ENCODE measurements at places on chromosomes 11 and 22.

- DNase-seq, result no peak
Measured at GRCh38 chr11:39435641-39436040, 2023.8 kb downstream of the LRRC4C start.

- DNase-seq, result no peak
Measured at GRCh38 chr11:116813170-116813569, 9.9 kb downstream of the APOA4 start.

GRCh38 chr11:93917673-93918072, 67.3 kb upstream of the VSTM5 start:
- no peak for DNase-seq

DNA sequence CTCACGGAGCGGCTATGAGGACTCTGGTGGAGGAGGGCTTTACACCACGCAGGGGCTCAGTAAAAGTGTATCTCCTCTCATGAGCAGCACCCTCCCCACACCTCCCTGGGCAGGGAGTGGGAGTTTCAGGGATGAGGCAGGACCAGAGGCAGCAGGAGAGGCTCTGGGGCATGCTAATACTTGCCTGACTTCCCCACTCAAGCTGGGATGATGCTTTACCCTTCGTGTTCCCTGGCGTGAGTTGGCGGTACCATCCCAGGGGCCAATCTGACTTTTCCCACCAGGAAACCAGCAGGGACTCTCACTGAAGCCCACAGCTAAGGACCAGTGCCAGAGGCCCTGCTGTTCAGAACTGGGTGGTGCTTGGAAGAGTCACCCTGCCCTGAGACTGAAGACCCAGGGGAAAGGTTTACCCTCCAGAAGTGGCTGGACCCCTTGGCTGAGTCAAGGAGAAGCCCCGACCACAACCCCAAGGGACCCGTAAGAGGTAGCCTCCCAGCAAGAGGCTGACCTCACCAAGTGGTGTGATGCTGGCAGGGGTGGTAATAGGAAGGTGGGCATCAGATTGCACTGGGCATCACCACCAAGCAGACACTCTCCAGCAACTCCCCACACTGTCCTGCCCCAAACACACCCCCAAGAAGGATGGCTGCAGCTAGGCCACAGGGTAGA, 65.6 kb downstream of the THAP12 start:
- no peak for DNase-seq

GRCh38 chr22:23784215-23784732, 2.5 kb upstream of the SMARCB1 start:
- DNase-seq, result no peak

- no peak for DNase-seq
Measured at GRCh38 chr22:41043722-41044121, 48.7 kb upstream of the EP300 start.

- DNase-seq, result peak; percentile 31
Measured at GRCh38 chr22:46542011-46542985, 4.9 kb upstream of the CELSR1 start.

DNA sequence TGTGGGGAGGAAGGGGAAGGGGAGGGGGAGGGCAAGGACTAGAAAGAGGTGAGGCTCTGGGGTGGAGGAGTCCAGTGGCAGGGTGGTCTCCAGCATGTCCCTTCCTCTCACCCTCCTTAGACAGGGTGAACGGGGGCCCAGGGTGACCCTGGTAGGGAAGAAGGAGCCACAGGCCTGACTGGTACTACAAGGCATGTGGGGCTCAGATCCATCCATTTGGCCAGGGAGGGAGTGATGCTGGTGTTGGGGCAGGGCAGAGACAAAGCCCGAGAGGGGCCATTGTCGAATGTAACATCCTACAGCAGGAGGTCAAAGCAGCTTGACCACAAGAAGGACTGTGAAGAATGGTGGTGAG, 69.0 kb upstream of the SHISAL1 start:
- DNase-seq, result no peak

DNA sequence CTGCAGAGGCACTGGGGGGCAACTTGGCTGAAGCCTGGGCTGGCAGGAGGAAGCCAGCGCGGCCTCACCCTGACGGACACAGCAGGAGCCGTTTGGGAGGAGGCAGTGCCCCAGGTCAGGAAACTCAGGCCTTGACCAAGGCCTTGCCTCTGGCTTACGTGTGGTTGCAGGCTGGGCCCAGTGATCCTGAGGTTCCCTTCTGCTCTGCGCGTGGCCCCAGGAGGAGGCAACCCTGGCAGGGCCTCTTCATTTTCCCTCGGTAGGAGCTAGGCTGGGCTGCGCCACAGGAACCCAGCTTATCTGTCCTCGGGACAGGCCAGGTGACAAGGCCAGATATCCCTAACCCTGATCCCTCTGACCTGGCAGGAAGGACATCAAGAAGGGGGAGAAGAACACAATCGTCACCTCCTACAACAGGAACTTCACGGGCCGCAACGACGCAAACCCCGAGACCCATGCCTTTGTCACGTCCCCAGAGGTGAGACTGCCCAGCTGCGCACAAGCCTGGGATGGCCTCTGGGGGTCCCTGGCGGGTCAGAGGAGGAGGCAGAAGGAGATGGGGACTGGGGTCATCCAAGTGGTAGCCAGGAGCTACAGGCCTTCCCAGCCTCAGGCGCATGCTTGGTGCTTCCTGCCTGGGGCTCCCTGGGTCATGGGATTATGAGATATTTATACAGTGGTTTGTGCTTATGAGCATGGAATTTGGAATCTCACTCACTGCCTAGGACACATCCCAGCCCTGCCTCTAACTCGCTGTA, 20.6 kb downstream of the POLR3H start:
- DNase-seq, result no peak

GRCh38 chr11:19957294-19957943, 202.9 kb downstream of the DBX1 start:
- no peak for DNase-seq

DNA sequence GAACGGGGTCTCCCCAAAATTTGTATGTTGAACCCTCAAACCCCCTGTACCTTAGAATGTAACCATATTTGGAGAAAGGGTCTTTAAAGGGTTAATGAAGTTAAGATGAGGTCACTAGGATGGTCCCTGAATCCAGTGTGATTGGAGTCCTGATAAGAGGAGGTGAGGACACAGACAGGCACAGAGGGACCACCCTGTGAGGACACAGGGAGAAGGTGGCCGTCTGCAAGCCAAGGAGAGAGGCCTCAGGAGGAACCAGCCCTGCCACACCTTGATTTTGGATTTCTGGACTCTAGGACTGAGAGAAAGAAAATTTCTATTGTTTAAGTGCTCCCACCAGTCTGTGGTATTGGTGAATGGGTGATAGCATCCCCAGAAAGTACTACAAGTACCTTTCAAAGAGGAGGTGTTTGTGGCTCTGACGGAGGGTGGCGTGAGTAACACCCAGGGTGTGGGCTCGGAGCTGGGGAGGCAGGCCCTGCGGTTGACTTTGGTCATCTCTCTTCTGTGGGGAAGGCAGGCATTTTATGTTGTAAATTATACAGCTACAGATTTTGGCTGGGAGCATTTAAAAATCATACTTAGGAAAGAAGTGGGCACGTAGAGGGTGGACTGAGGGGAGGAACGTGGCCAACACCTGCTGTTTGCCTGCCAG, 13.8 kb downstream of the MRGPRF start:
- DNase-seq, result no peak

- DNase-seq, result no peak
Measured at GRCh38 chr22:46752286-46752987, 10.0 kb upstream of the TBC1D22A start.

GRCh38 chr11:20042045-20042639, 118.1 kb downstream of the DBX1 start:
- DNase-seq, result no peak

DNA sequence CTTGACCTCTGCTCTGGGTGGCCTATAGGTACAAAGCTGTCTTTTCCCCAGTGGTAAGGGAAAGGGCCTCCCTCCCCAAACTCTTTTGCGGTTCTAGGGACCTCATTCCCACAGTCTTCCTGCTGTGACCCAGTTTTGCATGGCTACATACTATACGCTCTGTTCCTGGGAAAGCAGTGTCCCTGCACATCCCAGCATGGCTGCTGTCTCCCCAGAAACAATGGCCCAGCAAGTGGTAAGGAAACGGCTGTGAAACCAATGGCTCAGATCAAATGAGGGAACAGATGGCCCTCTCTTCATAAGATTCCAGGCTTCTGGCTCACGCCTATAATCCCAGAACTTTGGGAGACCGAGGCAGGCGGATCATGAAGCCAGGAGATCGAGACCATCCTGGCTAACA, 41.1 kb downstream of the RPL27A start:
- no peak for DNase-seq

GRCh38 chr11:2702771-2703362, 3.1 kb upstream of the KCNQ1OT1 start:
- no peak for DNase-seq

GRCh38 chr11:27520226-27520625, 13.7 kb upstream of the LIN7C start:
- DNase-seq, result no peak

GRCh38 chr22:16959345-16959930, 48.6 kb downstream of the GAB4 start:
- DNase-seq, result no peak

DNA sequence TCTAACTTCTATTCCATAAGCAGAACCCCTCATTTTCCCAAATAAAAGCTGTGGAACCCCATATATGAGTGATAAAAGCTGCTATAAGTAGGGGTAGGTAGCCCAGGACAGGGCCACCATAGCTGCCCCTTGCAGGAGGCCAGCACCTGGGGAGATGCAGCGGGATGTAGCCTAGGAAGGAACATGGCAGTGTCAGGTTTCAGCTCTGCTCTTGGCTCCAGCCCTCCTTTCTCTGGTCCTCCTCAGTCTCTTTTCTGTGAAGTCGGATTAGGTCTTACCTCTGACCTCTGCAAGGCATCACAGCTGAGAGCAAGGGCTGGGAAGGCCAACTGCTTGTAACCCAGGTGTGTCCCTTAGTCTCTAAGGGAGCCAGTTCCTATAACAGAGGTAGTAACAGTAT, 135.6 kb downstream of the NAV2 start:
- DNase-seq, result no peak

- DNase-seq, result no peak
Measured at GRCh38 chr11:128480066-128480465, 107.3 kb downstream of the ETS1 start.

- DNase-seq, result no peak
Measured at GRCh38 chr11:61541598-61541997, 33.0 kb downstream of the LRRC10B start.

- no peak for DNase-seq
Measured at GRCh38 chr11:130527636-130528297, 79.3 kb downstream of the ADAMTS15 start.

DNA sequence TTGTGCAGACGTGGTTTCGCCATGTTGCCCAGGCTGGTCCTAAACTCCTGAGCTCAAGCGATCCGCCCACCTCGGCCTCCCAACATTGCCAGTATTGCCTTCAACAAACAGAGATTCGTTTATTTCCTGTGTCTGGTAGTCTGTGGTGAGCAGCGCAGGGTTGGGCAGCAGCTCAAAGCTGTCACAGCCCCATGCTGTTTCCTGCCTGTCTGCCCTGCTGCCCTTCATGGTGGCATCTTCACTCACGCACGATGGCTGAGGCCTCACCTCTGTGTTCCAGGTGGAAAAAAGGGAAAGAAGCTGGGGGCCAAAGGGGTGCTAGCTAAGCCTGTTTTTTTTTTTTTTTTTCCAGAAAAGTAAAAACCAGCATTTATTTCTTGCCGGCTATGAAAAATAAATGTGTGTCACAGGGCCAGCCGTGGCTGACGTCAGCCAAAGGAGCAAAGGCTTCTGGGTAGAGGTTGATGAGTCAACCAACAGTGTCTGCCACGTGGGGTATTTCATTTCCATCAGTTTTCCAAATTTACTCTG, 28.8 kb downstream of the TBC1D22A start:
- peak; percentile 75 for DNase-seq

DNA sequence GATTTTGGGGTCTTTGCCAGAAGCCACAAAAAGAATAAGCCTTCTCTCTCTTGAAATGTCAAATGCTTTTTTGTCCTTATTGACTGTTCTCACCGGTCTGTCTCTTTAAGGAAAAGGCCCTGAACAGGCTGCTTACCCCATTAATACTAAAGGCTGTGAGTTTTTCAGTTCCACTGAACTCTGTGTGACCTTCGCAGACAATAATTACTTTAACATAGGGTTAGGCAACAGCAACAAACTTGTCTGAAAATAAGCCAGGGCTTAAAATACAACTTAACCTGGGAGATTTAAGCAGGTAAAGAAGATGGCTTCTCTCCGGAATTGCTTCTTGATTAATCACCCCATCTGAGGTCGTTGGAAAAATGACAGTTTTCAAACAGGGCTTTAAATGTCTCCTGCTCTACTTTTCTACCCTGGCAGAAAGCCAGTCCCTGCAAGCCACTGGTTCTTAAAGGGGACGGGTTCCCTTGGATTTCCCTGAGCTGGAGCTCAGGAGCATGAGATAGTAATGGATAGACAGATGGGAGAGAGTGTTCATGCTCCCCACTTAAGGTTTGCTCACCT, 69.4 kb downstream of the ARL14EP start:
- peak; percentile 27 for DNase-seq

DNA sequence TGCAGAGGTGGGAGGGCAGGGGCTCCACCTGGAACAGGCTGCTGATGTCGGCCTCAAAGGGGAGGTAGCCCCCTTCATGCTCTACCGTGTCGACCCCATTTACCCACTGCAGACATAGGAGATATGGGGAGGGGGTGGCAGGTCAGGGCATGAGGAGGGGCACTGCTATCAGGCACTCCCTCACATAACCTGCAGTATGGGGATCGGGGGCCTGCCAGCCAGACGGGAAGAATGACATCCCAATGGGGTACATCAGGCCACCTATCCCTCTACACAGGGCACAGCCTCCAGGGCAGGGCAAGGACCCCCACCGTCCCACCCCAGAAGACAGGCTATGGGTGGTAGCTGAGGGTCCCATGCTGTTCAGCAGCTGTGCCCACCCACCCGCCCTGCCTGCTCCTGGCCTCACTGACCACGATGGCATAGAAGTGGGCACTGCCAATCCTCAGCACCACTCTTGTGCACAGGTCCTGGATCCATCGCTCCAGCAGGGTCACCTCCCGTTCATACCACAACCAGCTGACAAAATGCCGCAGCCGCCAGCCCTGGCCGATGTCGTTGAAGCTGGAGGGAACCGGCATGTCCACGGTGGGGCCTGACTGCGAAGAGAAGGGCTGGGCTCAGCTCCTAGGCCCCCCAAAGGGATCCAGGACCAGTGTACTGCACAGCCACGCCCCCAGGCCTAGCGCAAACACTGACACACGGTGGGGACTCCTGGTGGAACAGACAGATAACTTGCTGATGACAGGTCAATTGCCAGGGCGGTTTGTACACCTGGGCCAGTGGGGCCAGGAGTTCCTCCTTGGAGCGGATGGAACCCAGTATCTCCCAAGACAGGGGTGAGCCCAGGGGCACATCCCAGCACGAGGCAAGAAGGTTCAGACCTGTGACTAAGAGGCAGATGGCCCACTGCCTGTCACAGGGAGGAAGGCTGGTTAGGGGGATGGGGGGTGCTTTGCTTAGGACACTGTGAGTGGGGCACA, 24.1 kb downstream of the RGL4 start:
- no peak for DNase-seq

- DNase-seq, result no peak
Measured at GRCh38 chr11:110131386-110132123, 38.4 kb downstream of the ZC3H12C start.

DNA sequence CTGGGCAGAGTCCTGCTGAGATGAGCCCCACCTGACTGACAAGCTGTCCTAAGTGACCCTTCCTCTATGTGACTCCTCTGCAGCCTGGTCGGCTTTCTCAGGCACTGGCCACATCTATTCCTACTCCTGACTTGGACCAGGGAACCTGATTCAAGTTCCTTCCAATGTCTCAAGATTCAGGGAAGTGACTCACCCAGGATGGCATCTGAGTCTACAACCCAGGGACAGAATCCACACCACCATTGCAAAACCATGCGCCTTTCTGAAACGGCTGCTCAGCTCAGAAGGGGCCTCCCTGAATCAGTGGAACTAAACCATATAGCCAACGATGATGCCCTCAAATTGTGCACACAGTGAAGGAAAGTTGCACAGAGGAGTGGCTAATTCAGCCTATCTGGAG, 63.9 kb upstream of the CSNK2A3 start:
- no peak for DNase-seq

- no peak for DNase-seq
Measured at GRCh38 chr11:83427943-83428342, 141.8 kb upstream of the CCDC90B start.

Data from putamen (tissue), 1 donor.